NCI-H2081 (cell line): ENCODE measurements at places on chromosomes 6 and 20.

DNA sequence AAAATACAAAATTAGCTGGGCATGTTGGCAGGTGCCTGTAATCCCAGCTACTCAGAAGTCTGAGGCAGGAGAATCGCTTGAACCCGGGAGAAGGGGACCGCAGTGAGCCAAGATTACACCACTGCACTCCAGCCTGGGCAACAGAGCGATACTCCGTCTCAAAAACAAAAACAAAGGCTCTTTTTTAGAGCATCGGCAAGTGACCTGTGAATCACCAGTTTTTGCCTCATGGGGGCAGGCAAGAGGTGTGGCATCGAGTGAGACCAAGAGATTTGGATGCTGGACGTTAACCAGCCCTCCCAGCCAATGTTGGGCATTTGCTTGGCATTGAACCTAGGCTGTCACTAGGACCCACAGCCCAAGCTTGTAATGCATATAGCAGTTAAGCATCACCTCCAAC lies 14.6 kb upstream of the CDK5RAP1 start:
- DNase-seq: peak; percentile 57

DNA sequence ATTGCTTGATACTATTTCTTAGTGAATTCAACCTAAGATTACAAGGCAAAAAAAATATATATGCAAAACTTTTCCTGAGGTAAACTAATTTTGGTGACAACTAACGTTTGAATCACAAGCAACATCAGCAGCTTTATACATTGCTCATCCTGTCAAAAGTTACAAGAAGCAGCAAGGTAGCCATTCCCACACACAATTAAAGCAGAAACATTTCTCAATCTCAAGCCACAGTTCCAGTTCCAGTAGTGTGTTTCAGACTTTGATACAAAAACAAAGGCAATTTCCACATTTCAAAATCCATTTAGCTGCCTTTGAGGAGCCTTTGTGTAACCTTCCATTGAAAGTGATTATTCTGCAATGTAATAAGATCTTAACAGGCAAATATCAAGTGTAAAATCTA lies 191.0 kb downstream of the WDR27 start:
- no peak for DNase-seq

GRCh38 chr6:74018825-74019224 lies 322.8 kb downstream of the CD109 start:
- DNase-seq: no peak

GRCh38 chr20:59829054-59829785 lies 104.2 kb downstream of the SYCP2 start:
- DNase-seq: no peak
